ENCODE measurements at places on chromosomes 2 and 18. TPM values are rescaled to one million over a fixed set of nuclear protein-coding genes. Genes with fewer than 3 reads are reported as not detected.

Gene SERPINB12
- not detected for total RNA-seq

Gene MGAT4A
- total RNA-seq, result 0.98 TPM

Gene MYO3B
- total RNA-seq, result not detected

Gene CTAGE1
- total RNA-seq, result not detected

Gene ICA1L
- 1.4 TPM for total RNA-seq

Gene POTEC
- total RNA-seq, result not detected

Gene AOX1
- total RNA-seq, result 3.5 TPM

Gene UGT1A5
- total RNA-seq, result not detected

Gene C2orf81
- total RNA-seq, result 4.0 TPM

Gene MC4R
- total RNA-seq, result not detected

Gene BARD1
- total RNA-seq, result 7.1 TPM

Gene NEU2
- total RNA-seq, result not detected

Gene POTEJ
- not detected for total RNA-seq

Gene NCK2
- 25.8 TPM for total RNA-seq

Gene C1QL2
- total RNA-seq, result 0.06 TPM

Gene IL1RN
- total RNA-seq, result 0.46 TPM

Gene WDR75
- total RNA-seq, result 40.0 TPM

Gene MYO7B
- 0.19 TPM for total RNA-seq

Gene MFSD2B
- total RNA-seq, result 0.14 TPM

Gene ATG9A
- total RNA-seq, result 49.9 TPM

Gene DSC2
- 0.94 TPM for total RNA-seq

Gene HES6
- total RNA-seq, result 14.7 TPM

Gene PLEKHB2
- 80.4 TPM for total RNA-seq

Gene KCNG2
- total RNA-seq, result not detected

Gene TRAPPC12
- 65.8 TPM for total RNA-seq

Gene PAX8
- total RNA-seq, result 0.80 TPM

Gene OSR1
- total RNA-seq, result 8.9 TPM

Gene ECEL1
- total RNA-seq, result 0.15 TPM

Gene KLF7
- 18.3 TPM for total RNA-seq

Gene PPP1R7
- total RNA-seq, result 60.0 TPM

Gene ITPRIPL1
- not detected for total RNA-seq

All from A549 treated with CORT108297 at 1 μM for 4 hours (cell line).